Umbilical cord (tissue), 2 donors: ENCODE measurements at places on chromosomes 1 and 21. TPM values are rescaled to one million over a fixed set of nuclear protein-coding genes. Genes with fewer than 3 reads are reported as not detected.
A peak's percentile ranks its signal among the peaks of the same experiment; 100 is the strongest.

LAD1 gene
- 8.2 TPM for total RNA-seq

UTS2 gene
- total RNA-seq: 5.3 TPM

OR2L5 gene
- 3.4 TPM for total RNA-seq

TXNDC12 gene
- total RNA-seq: 16.6 TPM

SLC1A7 gene
- total RNA-seq: 2.4 TPM

C1orf159 gene
- 7.7 TPM for total RNA-seq

HMGCS2 gene
- 0.48 TPM for total RNA-seq

LCE1A gene
- not detected for total RNA-seq

DNA sequence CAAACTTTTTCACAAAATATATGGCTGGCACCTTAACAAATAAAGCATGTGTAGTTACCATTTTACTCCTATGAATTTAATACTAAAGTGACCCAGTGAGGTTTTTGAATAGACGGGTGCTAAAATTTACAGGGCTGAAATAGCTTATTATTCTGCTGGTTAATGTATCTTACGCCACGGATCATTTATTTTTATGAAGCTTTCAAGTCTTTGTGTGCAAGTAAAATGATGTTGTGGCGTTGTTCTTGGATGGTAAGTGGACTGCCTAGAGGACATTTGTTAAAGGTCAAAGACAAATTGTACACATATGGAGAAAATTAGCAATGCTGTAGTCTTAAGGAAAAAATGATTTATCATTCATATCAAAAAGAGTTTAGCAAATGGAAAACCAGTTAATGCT is 22.8 kb downstream of the INSL5 start:
- DNase-seq: no peak

- DNase-seq: no peak
Observed at GRCh38 chr1:26373789-26374188, 1.2 kb upstream of the ZNF683 start.

DNA sequence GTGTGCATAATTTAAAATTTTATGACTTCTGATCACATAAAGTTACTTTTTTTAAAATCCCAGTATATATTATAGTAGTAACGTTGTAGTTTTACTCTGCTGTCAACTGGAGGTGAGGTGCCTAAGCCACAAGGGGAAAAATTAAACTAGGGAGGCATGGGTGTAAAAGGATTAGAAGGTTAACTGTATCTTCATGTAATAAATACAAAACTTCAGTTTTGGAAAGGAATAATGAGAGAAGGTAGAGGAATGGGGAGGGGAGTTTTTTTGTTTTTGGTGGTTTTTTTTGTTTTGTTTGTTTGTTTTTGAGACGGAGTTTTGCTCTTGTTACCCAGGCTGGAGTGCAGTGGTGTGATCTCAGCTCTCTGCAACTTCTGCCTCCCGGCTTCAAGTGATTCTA is 5.7 kb downstream of the SLC25A33 start:
- no peak for DNase-seq

DNA sequence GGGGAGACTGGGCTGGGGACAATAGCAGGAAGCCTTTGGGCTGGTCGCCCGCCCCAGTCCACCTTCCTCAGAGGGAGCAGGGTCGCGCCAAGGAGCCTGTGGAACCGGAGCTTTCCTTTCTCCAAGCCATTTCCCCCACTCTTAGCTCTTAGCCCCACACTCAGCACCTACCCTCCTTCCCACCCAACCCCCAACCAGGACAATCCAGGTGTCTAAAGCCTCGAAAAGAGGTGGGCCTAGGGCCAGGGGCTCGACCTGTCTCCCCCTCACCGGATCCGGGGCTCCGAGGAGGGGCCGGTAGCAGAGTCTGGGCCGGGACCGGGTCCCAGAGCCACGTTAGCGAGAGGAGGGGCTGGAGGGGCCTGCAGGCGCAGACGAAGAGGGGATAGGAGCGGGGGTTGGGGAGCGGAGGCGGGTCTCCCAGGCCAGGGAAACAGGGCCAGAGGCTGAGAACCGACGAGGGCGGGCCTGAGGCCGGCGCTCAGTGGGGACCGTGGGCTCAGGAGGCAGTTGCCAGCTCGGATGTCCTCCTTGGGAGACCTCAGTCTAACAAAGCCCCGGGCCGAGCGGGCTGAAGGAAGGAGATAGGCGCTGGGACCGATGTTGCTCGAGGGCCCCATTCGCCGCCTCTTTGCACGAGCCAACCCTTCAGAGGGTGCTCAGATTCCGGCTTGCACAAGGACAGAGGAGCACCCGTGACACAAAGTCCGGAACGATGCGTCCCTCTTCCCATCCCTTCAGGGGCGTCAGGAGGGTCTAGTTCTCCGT is 943 bp downstream of the SEMA6C start:
- peak; percentile 35 for DNase-seq

DNA sequence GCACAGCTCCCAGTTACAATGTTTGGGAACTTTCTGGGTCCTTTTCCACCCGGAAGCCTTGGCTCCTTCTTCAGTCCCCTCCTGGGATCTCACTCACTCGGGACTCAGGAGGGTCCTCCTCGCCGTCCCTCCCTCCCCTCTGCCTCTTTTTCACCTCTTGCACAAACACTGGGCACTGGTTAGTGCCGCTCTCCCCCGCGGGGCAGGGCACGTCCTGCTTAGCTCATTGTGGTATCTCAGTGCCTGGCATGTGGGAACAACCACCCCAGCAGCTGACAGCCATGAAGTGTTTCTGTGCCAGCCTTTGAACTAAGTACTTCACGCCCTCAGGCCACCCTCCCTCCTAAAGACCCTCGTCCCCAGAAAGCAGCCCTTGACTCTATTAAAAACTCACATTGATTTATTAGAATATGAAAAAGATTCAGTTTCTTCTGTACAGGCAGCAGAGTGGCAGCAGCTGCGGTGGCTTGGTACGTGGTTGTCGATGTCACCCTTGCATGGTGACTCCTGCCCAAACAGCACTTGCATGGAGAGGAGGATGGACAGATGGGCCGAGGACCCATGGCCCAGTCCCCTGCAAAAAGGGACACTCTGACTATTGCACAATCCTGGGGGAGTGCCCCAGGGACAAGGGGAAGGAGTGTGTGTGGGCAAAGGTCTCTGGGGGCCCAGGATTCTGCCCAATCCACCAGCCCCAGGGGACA is 56.3 kb downstream of the SLC9A1 start:
- DNase-seq: no peak

DNA sequence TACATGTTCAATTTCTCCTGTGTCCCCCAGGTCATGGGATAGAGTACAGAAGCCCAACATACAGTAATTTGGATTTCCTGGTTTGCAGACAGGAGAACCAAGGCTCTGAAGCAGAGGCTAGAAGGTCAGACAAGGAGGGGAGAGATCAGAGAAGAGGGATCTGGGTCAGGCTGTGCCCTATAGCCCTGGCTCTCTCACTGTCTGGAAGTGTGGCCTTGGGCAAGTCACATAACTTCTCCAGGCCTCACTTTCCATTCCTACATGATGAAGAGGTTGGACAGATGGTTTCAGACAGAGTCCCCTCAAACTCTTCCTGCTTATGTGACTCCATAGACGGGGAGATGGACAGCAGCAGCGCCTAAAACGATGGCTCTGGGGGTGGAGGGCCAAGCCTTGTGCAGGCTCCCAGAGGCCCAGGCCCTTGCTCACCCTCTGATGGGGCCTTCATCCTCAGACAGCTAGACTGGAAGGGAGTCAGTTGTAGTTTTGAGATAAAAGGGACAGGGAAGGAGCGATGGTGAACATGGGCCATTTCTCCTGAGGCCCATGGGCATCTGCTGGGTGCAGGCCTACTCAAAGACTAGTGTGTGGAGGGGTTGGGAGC is 2.9 kb downstream of the TRIM62 start:
- DNase-seq: no peak

DNA sequence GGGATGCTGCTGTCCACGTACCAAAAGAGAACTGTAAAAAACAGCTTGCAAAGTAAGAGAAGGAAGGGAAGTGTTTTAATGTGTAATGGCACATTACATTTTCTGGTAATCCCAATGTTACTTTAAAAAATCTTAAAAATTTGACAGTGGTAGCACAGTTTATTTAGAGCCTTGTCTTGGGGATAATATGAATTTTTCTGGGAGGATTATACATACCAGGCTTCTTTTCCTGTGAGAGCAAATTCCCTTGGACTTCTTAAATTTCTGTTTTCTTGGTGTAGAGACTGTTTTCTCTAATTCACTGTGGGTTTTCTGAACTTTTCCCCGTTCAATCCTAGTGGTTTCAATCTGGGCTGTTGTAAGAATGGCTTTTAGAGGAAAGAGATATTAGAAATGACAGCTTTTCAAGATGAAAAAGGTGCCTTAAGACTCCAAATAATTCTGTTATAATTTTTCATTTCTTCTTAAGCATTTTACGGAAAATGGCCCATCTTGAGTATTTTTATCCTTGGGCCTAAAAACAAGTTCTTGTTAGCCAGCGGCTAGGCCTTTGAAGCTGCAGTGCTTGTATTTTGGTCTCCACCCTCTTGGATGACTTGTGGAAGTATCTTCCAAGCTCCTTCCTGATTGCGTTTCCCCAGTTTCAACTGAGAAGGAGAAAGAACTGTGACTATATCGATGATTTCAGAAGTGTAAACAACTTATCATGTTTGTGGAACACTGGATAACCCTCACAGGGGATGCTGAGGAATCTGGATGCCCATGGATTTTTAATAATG is 70.0 kb downstream of the LEPR start:
- no peak for DNase-seq

DNA sequence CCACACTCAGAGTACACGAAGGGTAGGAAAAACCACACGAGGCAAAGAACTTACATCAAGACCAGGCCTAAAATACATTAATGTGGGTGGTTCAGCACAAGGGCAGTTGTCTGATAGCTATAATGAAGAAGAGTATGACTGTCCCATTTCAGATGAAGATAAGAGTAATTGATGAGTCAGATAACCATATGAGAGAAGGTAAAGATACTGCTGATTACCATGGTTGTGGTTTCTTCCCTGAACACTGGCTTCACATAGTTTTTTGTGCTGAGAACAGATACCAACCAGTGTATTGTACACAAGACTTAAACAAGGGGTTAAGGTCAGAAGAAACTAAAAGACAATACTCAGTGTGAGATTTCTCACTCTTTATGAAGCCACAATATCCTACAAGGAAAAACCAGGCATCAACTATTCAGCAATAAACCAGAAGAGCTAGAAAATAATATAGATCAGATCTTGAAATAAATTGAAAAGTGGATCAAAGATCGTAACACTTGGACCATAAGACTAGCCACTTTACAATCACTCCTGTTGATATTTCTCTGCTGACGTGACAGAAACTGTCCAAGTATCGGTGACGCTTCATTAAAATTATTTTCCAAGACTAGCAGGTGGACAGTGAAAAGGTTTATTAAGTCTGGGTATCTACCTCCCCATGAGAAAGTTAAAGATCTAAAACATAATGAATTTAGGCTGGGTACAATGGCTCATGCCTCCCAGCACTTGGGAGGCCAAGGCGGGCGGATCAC is 28.6 kb downstream of the PUM1 start:
- no peak for DNase-seq

DNA sequence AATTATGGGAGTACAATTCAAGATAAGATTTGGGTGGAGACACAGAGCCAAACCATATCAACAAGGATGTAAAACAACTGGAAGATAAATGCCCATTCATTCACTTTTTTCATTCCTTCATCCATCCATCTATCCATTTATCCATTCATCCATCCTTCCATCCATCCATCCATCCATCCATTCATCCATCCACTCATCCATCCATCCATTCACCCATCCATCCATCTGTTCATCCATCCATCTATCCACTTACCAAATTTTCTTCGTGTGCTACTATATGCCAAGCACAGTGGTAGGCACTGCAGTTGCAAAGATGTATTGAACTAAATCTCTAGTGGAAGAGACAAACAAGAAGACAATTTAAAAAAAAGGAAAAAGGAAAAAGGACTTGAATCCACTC is 14.3 kb upstream of the SIPA1L2 start:
- no peak for DNase-seq

DNA sequence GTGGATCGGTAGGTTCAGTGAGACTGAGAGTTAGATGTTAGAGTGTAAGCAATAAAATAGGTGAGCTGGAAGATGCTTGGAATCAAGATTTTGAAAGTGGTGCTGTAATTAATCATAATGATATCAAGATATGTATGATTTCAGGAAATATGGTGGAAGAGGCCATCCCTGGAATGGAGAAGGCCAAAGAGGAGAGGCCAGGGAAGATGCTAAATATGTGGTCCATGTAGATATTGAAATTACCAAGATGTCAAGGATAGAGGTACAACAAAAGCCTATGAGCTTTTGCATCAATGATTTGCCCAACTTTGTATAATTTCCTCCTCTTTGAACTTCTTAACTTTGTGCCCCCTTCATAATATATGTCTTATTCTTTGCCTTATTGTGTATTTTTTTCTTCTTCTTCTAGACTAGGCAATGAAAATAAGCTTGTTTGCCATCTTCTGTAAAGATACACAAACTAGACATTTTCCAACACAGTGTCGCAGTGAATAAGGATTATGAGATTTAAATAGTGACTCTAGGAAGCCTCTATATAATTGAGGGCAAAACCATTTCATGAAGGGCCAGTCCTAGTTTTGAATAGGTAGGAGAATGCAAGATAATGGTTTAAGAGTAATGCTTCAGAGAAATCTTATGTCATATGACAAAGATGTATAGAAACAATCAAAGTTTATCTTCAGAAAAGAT is 8.9 kb downstream of the PTGS2 start:
- no peak for DNase-seq

DNA sequence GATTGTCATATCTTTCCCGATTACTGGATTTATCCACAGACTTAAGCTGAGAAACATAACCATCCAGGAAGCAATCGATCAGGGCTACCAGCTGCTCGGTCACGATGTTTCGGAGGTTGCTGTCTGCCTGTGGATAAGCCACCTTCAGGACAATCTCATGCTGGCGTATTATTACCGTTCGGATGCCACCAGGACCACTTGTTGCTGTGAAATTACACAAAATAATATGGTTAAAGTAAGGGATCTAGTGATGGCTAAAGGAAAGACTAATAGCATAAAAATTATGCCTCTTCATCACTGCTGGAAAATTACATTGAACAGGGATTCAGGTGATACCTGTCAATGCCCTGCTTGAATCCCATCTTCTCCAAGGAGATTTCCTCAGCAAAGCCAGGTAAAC is 30.8 kb upstream of the ACTA1 start:
- DNase-seq: no peak
